Foreskin fibroblast (primary cell): ENCODE measurements at places on chromosomes 5 and 9.
A peak's percentile ranks its signal among the peaks of the same experiment; 100 is the strongest.

DNA sequence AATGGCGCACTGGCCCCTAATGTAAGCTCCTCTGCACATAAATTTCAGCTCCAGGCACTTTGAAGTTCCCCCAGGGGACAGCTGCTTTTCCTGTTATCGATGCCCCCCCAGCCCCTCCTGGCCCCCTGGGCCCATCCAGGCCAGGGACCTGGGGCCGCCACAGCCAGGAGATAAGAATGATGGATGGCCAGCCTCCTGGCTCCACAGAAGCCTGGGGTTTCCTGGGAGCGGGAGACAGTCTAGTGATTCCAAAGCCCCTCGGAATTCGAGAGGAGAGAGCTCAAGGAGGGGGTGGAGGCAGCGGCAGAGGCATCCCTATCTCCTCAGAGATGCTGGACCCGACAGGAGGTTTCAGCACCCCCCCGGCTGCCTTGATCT is 98.4 kb upstream of the HAND1 start:
- DNase-seq = no peak

- no peak for DNase-seq
These were observed 363.4 kb upstream of the ZNF608 start for GRCh38 chr5:125109816-125110215.

GRCh38 chr9:9326749-9327148 is 1286.1 kb downstream of the PTPRD start:
- DNase-seq = no peak

DNA sequence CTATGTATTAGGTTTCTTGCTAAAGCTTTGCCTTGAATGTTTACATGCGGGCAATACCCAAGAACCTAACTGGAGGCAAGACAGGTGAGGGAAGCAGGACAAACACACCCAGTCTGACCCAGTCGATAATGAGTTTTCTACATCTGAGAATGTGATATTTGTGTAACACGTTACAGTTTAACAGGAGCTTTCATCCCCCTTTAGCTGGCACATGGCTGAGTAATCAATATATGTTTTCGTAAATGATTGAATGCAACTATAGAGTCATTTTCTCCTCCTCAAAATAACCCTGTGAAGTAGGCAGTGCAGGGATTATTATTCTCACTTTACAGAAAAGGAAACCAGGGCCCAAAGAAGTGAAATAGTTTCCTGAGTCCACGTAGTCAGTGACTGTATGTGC is 84.7 kb upstream of the HTR4 start:
- DNase-seq = no peak

- DNase-seq = no peak
These were observed 186.4 kb downstream of the CAAP1 start for GRCh38 chr9:26706223-26706622.

- no peak for DNase-seq
These were observed 1.7 kb downstream of the PHF2 start for GRCh38 chr9:93577975-93578682.

DNA sequence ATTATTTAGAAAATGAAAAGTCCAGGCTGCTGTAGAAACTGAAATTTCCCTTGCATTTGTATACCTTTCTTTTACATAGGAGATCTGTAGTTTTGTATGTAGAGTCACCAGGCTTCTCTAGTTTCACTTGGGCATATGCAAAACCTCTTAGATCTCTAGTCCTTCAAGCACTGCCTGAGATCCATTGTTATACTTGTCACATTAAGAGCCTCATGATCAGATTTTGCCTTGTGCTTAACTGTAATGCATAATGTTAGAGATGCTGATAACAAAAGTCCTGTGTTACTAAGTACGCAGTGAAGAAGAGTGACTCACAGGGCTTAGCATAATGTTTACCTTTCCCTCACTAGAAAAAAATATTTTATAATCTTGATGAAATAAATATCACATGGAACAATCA is 250.2 kb downstream of the CYLC2 start:
- no peak for DNase-seq

GRCh38 chr9:95280745-95281144 is 36.8 kb downstream of the FANCC start:
- DNase-seq = no peak

GRCh38 chr5:76175051-76175666 is 92.0 kb downstream of the SV2C start:
- peak; percentile 8 for DNase-seq

GRCh38 chr5:590346-590745 is 21.8 kb upstream of the CEP72 start:
- no peak for DNase-seq

- DNase-seq = no peak
These were observed 72.2 kb upstream of the ORM1 start for GRCh38 chr9:114250648-114251047.

- no peak for DNase-seq
These were observed 31.2 kb upstream of the RNU6ATAC start for GRCh38 chr9:134195558-134195957.

GRCh38 chr5:125552486-125552885 is 806.0 kb upstream of the ZNF608 start:
- peak; percentile 16 for DNase-seq

DNA sequence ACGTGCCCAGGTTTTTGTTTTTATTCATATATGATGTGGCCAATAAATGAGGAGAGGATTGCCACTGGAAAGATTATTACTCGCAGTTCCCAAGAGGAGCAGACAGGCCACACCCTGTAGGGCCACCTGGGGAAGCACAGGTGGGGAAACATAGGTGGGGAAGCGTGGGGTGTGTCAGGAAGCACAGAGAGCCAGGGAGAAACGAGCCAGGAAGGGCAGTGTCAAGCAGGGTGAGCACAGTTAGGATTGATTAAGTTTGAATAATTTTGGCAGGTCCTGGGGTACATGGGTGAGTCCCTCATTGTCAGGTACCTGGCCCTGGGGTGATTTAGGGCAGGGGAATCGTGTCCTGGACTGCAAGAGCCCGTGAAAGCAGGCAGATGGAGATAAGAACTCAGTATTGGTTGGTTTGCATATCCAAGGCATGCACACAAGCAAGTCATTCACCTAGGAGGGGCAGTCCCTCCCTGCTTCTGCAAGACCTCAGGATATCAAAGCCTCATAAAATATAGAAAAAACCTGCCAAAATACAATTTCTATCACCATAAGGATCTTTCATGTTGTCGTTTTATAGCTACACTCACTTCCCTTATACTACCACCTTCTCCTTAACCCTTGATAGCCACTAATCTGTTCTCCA is 22.4 kb downstream of the MVB12B start:
- no peak for DNase-seq

- DNase-seq = peak; percentile 20
These were observed 61.3 kb downstream of the RASGRF2 start for GRCh38 chr5:81021486-81021885.

DNA sequence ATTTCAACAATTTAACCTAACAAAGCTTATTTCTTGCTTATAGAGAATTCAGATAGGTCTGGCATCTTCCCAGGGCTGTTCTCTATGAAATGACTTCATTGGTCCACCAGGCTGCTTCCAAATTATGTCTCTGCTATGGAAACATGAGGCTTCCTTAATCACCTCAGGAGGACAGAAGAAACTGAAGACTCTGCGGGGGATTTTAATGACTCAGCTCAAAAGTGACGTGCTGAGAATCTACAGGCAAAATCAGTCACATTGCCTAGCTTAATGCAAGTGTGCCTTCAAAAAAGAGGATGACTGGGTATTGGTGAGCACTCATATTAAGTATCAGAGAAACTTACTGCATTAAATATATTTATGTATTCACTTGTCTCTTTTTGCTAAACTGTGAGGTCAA is 315.5 kb upstream of the RGMB start:
- peak; percentile 65 for DNase-seq

GRCh38 chr5:160133918-160134304 is 14.7 kb upstream of the PWWP2A start:
- no peak for DNase-seq

GRCh38 chr9:78320875-78321496 is 24.1 kb downstream of the PSAT1 start:
- DNase-seq = no peak

DNA sequence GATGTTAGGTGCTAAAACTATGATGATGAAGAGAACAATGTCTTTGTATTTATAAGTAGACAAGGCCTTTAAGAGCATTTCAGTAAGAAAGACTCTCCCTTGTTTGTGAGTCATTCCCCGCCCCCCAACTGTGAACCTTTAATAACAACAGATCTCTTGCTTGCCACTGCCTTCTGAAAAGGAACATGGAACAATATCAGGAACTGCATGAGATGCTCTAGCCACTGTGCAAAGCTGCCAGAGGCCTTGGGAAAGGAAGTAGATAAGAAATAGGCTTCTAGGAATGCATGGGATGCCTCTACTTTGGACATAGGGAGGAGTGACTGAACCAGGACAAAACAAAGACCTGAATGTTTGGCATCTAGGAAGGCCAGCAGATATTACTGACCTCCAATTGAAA is 296.1 kb upstream of the MPDZ start:
- no peak for DNase-seq

- DNase-seq = no peak
These were observed 140.5 kb downstream of the ENTREP1 start for GRCh38 chr9:69465473-69465872.

DNA sequence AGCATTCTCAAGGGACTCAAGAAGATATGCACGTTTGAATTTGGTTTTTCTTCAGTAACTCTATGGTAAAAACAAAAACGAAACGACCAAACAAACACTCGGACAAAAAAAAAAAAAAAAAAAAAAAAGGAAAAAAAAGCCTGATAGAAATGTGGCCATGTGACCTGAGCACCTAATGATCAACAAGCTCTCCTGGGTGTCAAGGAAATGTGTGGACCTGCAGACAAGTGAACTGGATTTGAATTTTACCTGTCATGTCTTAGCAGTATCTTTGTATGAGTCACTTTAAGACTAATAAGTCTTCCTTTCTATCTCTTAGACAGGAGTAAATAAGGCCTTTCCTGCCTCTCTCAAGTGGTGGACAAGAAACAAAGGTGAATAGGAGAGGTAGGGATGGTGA is 190.6 kb upstream of the GRIA1 start:
- DNase-seq = no peak

- DNase-seq = peak; percentile 63
These were observed 161.4 kb downstream of the GIN1 start for GRCh38 chr5:102958481-102959011.

- no peak for DNase-seq
These were observed 34.7 kb downstream of the DAP start for GRCh38 chr5:10726179-10726912.

GRCh38 chr5:132003982-132004381 is 7.5 kb downstream of the ACSL6 start:
- DNase-seq = no peak

DNA sequence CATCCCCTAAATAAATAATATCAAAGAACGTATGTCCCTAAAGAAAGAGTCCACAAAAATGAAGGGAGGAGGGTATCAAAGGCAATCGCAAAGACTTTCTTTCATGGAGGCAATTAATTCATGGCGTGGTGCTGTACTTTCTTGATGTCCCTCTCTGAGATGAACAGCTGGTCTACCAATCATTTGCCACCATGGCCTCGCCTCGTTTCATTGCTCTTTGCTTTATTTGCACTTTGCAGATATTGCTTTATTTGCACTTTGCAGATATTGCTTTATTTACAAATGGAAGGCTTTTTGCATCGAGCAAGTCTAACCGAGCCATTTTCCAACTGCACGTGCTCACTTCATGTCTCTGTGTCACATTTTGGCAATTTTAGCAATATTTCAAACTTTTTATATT is 104.0 kb upstream of the PTCH1 start:
- DNase-seq = no peak

- no peak for DNase-seq
These were observed 39.6 kb upstream of the CEP78 start for GRCh38 chr9:78196258-78196657.

DNA sequence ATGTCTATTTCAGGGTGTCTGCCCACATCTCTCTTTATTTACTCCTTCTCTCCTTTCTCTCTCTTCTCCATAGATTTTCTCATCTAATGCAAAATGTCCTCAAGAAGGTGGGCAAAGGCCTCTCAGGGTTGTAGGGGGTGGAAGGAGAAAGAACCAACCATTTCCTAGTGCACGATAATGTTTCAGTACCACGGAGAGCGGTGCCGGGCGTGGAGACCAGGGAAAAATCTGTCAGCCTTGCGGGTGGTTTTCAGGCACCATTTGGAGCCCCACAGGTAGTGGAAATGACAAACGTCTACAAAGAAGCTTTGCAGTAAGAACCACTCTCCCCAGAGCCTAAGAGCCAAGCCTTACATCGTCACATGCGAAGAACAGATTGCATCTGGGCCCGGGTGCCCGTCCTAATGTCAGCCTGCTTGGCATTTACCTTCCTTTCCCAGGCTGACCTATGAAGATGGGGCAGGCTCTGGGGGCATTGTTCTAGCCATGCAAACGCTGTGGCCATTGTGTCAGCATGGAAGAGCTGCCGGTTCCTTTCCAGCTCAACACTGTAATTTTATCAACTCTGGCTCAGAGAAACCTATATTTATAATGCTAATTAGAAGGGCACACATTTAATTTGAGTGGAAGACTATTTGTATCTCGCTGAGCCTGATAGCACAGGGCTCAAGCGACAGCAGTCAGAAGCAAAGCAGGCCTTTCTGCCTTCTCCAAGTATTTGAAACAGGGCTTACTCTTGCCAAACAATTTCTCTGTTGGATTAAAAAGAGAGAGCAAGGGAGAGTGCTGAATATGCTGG is 430.1 kb upstream of the WWC1 start:
- DNase-seq = peak; percentile 3

- DNase-seq = peak; percentile 26
These were observed 3.1 kb downstream of the EGR1 start for GRCh38 chr5:138468133-138468965.

GRCh38 chr9:4416467-4416866 is 73.8 kb upstream of the SLC1A1 start:
- no peak for DNase-seq

DNA sequence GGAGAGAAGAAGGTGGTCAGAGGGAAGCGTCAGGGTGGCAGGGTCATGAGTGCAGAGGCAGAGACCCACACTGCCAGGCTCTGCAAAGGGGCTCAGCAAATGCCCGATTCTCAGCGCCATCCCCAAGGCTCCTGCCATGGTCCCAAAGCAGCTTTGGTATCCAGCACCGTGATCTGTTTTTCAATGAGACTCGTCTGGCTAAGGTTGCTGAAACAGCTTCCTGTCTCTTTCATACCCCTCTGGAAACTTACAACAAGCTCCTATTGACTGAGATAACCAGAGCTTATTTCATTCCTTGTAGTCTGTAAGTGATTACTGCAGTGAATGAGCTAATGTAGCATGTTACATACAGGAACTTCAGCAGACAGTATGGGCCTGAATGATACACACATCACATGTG is 568.6 kb upstream of the DAP start:
- no peak for DNase-seq

DNA sequence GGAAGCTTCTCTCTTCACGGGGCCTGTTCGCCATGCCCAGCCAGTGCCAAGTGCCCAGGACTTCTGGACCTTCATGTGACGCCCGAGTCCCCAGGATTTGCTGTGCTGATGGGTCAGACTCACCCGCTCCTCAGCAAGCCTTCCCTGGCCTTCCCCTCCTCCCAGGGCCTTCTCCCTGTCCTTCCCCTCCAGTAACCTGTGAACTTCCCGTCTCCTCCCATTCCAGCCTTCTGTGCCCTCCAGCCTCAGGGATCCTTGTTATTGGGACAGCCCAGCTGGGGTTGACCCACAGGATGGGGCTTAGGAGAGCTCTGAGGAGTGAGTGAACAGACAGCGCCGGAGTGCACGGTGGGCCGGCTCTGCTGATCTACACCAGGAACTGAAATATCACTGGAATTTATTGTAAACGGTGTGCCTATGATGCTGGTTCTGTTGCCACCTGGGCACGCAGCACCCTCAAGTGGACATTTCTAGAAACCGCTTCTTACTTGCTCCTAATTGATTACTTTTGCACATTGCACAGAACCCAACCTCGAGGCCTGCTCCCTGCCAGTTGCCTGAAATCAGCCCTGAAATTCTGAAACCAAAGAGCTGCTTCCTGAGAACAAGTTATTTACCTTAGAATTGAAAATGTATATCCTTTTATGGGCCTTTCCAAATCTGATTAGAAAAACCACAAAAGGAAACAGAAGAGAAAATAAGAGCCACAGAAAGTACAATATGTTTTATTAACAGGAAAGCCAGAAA is 1.5 kb downstream of the SPAAR start:
- DNase-seq = peak; percentile 54
